ENCODE measurements at places on chromosomes 16 and 17.
A peak's percentile ranks its signal among the peaks of the same experiment; 100 is the strongest.

- DNase-seq = peak; percentile 73
Observed at GRCh38 chr17:82300707-82301270, 16.6 kb downstream of the CD7 start.

DNA sequence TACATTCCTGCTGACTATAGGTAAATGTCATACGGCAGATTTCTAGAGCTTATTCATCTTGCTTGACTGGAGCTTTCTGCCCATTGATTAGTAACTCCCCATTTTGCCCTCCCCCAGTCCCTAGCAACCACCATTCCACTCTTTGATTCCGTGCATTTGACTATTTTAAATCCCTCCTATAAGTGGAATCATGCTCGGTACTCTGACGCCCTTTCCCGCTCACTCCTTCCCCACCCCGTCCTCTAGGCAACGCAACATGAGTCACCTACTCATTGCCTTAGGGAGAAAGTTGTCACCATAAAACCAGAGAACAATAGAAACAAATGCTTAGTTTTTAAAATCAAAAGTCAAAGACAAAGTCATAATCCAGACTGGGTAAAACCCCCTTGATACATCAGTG is 45.5 kb upstream of the RBBP6 start:
- DNase-seq = no peak

DNA sequence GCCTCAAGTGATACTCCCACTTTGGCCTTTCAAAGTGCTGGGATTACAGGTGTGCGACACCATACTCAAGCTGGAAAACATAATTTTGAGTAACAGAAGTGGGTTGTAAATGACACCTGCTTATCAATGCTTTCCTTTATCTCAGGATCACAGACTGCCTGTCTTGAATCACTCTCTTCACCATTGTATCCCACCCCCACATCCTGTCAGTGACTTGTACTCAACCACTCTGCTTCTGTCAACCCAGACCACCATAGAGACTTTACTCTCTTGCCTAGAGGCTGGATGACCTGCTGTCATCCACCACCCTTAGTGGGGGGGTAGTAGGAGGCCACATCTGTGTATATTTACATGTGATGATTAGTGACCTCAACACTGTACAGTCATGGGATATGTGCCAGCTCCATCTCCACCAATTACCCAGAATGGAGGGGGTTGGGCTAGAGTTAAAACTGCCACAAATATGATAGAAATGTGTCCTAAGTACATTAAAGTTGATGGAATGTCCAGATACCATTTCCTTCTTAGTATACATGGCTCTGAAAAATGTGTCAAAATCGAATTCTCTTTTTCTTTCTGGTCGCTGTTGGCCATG is 338.7 kb downstream of the GRIN2A start:
- DNase-seq = no peak

GRCh38 chr16:11395008-11395948 is 50.0 kb downstream of the RMI2 start:
- DNase-seq = no peak

GRCh38 chr16:1963806-1964505 is 670 bp downstream of the RPS2 start:
- DNase-seq = no peak

DNA sequence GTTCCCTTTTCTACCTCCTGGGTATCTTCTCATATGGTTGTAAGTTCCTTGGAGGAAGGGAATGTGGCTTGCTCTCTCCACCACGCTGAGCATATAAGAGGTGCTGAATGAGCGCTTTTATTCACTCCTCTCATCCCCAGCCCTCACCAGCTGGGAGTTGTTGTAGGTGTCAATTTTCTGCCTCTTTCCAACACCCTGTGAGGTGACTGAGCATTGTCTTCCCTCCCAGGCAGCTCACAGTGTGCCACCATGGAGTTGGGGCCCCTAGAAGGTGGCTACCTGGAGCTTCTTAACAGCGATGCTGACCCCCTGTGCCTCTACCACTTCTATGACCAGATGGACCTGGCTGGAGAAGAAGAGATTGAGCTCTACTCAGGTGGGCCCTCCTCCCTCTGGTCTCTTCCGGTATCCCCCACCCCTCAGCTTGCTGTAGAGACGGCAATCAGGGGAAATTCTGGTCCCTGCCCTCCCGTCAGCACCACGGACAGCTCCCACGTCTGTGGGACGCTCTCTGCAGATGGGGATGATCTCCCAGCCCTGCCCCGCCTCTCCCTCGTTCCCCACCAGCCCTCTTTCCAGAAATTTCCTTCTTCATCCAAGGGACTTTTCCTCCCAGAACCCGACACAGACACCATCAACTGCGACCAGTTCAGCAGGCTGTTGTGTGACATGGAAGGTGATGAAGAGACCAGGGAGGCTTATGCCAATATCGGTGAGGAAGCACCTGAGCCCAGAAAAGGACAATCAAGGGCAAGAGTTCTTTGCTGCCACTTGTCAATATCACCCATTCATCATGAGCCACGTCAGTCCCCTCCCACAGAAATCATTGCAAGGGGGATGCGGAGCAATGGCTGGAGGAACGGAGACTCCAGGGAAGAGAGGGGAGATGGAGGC is 18.3 kb downstream of the CIITA start:
- DNase-seq = no peak
